Lower lobe of right lung (tissue), 2 donors: ENCODE measurements at places on chromosomes 16 and 17.

GRCh38 chr16:52568983-52569690, 22.2 kb upstream of the TOX3 start:
- no peak for DNase-seq

- no peak for DNase-seq
These were observed 25.0 kb downstream of the USP10 start for GRCh38 chr16:84724606-84725309.

- DNase-seq, result no peak
These were observed 14.1 kb upstream of the UTP6 start for GRCh38 chr17:31915456-31916100.

DNA sequence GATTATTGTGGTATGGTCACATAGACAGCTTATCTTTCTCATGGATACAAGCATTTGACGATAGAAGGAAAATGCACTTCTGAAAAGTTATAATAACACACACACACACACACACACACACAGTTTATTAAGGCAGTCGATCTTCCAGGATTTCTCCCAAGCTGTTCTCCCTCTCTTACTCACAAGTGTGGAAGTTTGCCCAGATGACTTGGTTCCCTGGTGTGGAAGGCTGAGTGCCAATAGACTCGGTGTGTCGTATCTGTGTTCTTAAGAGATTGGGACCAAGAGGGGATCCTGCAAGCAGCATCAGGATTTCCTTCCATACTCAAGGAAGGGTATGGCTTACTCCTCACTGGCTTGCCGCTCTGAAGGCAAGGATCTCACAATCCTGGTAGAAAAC, 279.6 kb downstream of the HS3ST3B1 start:
- DNase-seq, result no peak

GRCh38 chr16:82506692-82507670, 119.8 kb upstream of the CDH13 start:
- no peak for DNase-seq

- no peak for DNase-seq
These were observed 17.8 kb upstream of the CLEC3A start for GRCh38 chr16:78004517-78004916.

DNA sequence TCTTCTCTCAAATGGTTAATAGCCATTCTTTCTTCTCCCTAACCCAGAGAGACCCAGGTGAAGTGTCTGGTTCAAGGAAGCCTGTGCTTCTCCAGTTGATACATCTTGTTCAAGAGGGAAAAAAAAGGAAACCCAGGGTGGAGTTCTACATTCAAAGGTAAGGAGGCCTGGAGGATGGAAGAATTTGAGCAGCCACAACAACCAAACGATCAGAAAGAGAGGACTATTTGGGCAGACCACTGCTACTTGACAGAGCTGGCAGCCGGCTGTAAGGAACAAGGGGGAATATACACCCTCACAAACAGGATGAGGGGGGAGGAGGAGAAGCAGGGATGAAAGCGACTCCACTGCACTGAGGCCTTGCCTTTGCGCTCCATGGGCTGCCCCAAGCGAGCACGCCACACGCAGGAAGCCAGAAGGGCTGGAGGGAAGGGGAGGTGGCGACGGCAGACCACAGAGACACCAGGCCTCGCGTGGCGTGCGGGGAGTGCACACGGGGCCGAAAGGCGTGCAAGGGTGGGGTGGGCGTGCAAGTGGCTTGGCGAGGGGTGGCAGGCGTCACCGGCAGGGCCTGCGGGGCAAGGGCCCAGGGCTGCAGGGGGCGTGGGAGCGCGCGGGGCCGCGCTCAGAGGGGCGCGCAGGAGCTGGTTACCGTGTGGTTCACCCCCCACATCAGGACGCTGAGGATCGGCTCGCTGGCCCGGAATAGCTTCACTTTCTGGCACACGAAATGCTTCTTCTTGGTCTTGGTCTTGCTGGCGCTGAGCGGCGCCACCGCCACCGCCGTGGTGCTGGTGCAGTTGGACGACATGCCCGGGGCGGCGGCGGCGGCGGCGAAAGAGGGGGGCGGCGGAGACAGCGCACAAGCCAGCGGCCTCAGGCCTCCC, 499 bp downstream of the PIP4K2B start:
- DNase-seq, result peak; percentile 70
